Stimulated activated CD8-positive, alpha-beta memory T cell treated with anti-CD3 and anti-CD28 coated beads, Interleukin-4, amount 100 ng/mL, for 4 hours (primary cell): ENCODE measurements at places on chromosomes 5 and 9.

DNA sequence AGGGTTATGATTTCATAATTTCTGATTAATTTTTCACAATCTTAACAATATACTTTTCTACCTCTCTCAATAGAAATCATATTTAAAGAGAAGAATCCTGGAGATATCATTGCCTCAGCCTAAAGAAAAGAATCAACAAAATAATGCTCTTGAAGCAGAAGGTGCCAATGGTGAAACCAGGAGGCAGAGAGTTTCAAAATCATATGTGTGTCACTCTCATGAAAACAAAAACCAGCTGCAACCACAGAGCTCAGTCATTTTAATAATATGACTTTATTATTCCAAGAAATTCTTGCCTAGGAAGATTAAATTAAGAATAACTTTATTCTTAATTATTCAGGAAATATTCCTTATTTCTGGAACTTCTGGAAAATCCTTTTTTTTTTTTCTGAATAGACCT lies 266.8 kb upstream of the ACTBL2 start:
- DNase-seq: no peak

DNA sequence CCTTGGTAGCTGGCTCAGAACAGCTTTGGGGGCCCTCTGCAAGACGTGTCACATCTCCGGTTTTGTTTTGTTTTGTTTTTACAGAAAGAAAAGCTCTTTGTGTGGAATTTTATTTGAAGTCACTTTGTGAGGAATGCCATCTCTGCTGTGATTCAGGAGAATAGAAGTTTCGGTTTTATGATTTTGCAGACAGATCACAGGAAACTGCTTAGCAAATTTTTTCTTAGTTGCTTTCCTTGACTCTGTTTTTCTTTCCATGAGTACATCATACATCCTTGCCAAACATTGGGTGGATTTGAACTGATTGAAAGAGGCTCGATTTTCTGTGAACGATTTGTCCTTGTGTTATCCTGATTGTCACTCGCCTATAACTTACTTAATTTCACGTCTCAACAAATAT lies 5.1 kb downstream of the SEMA5A start:
- DNase-seq: no peak

GRCh38 chr9:121886759-121887485 lies 206.2 kb downstream of the TTLL11 start:
- DNase-seq: no peak

DNA sequence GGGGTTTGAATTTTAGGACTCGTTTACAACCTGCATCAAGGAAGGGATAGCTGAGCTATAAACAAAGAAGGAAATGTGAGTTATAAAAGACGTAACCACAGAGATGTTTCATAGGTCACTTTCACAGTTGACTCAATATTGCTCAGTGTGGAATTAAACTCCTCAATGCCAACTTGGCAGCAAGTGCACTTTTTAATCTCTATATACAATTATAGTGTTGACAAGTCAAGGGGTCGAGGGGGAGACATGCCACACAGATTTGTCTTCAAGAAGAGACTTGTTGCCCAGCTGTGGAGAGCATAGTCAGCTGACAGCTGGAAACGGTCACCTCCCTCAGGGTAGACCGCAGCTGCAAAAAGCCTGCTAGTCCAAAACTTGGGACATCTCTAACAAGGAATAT lies 163.4 kb upstream of the DMAC1 start:
- no peak for DNase-seq
